Foreskin keratinocyte (primary cell): ENCODE measurements at places on chromosomes 2 and 18. TPM values are rescaled to one million over a fixed set of nuclear protein-coding genes. Genes with fewer than 3 reads are reported as not detected.

DSG1 gene
- total RNA-seq = 0.32 and 0.37 TPM in 2 replicates

SCN7A gene
- 0.07 TPM in 1 of 2 replicates, not detected in the other for total RNA-seq

TLX2 gene
- total RNA-seq = 0.10 TPM in 1 of 2 replicates, not detected in the other

CENPA gene
- total RNA-seq = 30.8 and 39.0 TPM in 2 replicates

DNER gene
- total RNA-seq = 2.1 and 5.5 TPM in 2 replicates

MERTK gene
- total RNA-seq = 0.07 TPM in 1 of 2 replicates, not detected in the other

GPR17 gene
- not detected in 2 replicates for total RNA-seq

CHRND gene
- not detected in 2 replicates for total RNA-seq

LOXL3 gene
- 1.4 and 1.9 TPM in 2 replicates for total RNA-seq

C2orf72 gene
- total RNA-seq = not detected in 2 replicates

ABCG8 gene
- total RNA-seq = not detected in 2 replicates

DAPL1 gene
- 0.39 TPM in 1 of 2 replicates, not detected in the other for total RNA-seq

OTOS gene
- total RNA-seq = not detected in 2 replicates

TMEM169 gene
- total RNA-seq = 0.11 TPM in 1 of 2 replicates, not detected in the other

STON1 gene
- 0.67 and 0.99 TPM in 2 replicates for total RNA-seq

DCDC2C gene
- total RNA-seq = not detected in 2 replicates

SYT4 gene
- not detected in 2 replicates for total RNA-seq

CRYGD gene
- total RNA-seq = not detected in 2 replicates
